ENCODE measurements at places on chromosomes 12 and 14.

DNA sequence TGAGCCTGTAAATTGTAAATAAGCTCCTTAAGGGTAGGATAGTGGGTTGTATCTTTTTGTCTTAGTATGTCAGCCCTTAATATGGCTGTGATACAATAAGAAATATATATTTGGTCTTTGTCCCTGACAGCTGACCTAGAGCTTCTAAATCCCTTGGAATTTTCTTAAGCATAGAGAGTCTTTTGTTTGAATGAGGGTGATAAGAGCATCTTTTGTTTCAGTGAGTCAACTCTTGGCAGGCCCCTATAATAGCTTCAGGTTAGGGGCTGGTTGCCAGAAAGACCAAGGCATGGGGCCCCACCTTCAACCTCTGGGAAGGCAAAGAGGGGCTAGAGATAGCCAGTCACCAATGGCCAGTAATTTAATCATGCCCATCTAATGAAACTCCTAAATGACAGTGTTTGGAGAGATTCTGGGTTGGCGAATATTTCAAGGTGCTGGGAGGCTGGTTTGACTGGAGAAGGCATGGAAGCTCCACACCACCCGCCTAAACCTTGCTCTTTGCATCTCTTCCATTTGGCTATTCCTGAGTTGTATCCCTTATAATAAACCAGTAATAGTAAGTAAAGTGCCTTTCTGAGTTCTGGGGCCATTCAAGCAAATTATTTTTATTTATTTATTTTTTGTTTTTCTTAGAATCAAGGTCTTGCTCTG is 10.5 kb downstream of the PALS1 start:
- peak; percentile 23 for DNase-seq

DNA sequence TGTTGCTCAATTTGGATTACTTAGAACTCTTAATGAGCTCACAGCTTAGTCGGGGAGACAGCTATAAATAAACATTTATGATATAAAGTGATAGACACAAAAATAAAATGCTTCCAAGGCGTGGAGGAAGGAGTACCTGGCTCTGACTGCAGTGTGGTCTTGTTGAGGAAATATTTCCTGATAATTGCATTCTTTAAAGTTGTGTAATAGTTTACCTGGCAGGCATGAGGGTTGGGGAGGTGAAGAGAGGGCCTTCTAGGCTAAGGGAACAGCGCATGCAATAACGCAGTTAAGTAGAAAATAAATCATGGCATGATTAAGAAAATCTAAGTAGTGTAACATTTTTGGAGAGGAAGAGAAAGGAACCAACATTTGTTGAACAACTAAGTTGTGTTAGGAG is 260.5 kb upstream of the ATP2B1 start:
- DNase-seq, result no peak

GRCh38 chr12:75560167-75560566 is 48.8 kb upstream of the KRR1 start:
- DNase-seq, result peak; percentile 52

DNA sequence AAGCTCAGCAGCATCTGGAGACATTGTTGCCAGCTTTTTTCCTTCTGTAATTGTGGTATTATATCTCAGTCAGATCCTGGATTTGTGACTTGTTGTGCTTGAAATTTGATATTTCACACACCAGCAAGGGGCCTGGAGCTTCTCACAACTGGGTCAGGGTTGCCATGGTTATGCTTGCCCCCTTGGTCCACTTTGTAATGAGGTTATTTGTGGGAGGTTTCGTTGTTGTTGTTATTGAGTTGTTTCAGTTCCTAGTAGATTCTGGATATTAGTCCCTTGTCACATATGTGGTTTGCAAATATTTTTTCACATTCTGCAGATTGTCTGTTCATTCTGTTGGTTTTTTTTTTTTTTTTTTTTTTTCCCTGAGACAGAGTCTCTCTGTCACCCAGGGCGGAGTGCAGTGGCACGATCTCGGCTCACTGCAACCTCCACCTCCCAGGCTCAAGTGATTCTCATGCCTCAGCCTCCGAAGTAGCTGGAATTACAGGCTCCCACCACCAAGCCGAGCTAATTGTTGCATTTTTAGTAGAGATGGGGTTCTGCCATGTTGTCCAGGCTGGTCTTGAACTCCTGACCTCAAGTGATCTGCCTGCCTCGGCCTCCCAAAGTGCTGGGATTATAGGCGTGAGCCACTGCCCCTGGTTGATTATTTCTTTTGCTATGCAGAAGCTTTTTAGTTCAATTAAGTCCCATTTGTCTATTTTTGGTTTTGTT is 80.6 kb upstream of the ETV6 start:
- DNase-seq, result no peak

DNA sequence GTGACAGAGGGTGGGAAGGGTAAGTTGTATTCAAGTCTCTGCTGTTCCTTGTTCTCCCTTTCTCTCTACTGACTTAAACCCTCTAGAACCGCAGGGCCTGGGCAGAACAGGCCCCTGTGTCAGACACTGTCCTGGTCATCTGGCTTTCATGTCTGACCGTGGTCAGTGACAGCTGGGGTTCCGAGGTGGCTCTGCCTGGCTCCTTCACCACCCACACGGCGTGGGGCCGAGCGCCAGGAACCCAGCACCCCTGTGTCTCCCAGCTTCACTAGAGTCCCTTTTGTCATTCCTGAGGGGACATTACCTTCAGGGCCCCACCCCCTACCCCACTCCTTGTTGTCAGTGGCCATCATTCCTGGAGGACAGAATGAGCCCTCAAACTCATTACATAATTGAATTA is 168.9 kb downstream of the ADGRD1 start:
- no peak for DNase-seq

DNA sequence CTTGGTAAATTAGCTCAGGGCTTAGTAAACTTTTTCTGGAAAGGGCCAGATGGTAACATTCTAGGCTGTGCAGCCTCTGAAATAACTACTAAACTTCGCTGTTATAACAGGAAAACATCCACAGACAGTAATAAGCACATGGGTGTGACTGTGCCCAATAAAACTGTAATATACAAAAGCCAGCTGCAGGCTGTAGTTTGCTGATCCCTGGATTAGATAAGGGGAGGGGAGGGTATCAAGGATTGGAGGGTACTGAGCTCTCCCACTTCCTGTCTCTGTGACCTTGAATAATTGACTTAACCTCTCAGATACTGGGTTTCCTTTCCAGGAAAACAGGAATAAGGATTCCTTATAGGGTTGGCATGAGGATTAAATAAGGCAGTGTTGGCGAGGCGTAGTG is 81.2 kb downstream of the CCDC60 start:
- DNase-seq, result no peak

All from EH (cell line).